Diencephalon (tissue), 1 donor: ENCODE measurements at places on chromosomes 7 and 10. TPM values are rescaled to one million over a fixed set of nuclear protein-coding genes. Genes with fewer than 3 reads are reported as not detected.

HECTD2 gene
- 53.7 TPM for total RNA-seq

GFRA1 gene
- total RNA-seq, result 42.7 TPM

AGBL3 gene
- total RNA-seq, result 7.4 TPM

CALML5 gene
- total RNA-seq, result not detected
